Liver (tissue), 10 donors: ENCODE measurements at places on chromosomes 2 and 18. TPM values are rescaled to one million over a fixed set of nuclear protein-coding genes. Genes with fewer than 3 reads are reported as not detected.

The GPR35 gene
- polyA plus RNA-seq, result 0.38 TPM

The OSR1 gene
- polyA plus RNA-seq, result not detected

The MSTN gene
- not detected for polyA plus RNA-seq

The SPHKAP gene
- polyA plus RNA-seq, result not detected

DNA sequence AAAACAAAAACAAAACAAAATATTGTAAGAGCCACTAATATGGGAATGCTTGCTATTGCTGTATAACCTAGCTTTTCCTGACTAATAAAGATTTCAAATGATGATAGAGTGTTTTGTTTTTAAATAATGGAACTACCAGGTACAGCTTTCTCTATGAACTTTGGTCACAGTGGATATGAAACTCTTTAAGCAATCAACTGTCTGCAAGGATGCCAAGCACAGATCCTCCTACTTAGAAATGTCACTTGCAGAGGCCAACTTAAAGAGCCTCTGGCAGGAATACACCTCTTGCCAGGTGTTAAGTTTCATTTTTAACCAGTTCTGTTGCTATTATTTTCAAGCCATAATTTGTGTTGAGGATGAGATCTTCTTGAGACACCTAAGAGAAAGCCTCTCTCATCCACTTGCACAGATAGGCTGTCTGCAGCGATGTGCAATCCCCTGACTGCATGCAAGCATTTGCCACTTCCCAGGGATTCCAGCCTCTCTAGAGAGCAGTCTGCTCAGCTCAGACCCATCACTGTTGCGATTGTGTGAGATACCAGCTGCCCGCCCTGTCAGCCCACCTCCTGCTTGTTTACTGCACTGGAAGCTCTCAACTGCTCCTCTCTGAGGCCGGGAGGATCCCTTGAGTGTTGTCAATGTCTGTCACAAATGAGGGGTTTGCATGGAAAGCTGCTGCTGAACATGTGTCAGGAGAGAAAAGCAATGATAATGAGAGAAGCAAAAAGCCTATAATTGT, 86.1 kb upstream of the SCG2 start:
- no peak for DNase-seq

GRCh38 chr18:77671456-77672167, 422.0 kb downstream of the GALR1 start:
- DNase-seq, result no peak

DNA sequence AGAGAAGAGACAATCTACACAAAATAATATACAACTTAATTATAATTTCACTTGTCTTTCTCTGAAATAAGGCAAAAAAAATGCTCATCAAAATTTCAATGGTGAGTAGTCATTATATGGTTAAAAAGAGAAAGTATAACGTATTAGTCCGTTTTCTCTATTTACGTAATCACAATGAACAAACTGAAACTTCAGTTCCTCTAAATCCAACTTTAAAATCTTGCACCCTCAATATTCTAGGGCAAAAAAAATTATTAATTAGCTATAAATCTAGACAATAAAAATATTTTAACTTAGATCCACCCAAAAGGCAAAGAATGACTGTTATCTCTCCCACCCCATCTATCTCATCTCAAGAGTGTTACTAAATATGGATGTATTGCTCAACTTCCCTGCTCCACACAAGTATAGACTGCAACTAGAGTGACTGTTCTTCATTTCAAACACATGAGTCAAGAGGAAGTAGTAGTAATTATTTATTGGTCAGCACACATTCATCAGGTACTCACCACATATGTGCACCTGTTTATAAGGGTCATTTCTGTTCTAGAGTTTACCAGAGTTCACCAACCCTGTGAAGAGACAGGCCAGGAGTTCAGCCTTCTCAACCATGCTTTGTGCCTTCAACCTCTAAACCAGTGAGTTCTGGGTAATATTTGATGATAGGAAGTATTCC, 36.4 kb downstream of the STK39 start:
- DNase-seq, result no peak
